ENCODE measurements at places on chromosomes 11 and 22.

DNA sequence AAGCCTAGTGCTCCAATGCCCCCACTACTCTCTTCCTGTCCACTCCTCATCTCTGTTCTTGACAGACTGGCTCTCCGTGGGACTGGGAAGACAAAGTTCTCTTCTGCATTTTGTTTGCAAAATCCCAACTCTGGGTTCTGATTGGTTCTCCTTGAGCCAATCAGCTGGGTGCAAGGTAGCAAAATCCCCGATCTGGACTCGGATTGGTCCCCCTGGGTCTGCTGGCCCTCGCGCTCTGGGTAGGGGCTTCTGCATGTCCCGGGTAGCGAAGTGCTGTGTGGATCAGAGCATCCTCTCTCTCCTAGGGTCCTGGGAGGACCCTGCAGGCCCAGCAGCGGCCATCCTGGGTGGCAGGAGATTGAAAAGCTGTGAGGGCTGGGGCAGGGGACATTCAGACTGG is 22.3 kb upstream of the A4GALT start:
- no peak for DNase-seq

- DNase-seq = no peak
These were observed 3.2 kb downstream of the CTSD start for GRCh38 chr11:1760351-1761109.

DNA sequence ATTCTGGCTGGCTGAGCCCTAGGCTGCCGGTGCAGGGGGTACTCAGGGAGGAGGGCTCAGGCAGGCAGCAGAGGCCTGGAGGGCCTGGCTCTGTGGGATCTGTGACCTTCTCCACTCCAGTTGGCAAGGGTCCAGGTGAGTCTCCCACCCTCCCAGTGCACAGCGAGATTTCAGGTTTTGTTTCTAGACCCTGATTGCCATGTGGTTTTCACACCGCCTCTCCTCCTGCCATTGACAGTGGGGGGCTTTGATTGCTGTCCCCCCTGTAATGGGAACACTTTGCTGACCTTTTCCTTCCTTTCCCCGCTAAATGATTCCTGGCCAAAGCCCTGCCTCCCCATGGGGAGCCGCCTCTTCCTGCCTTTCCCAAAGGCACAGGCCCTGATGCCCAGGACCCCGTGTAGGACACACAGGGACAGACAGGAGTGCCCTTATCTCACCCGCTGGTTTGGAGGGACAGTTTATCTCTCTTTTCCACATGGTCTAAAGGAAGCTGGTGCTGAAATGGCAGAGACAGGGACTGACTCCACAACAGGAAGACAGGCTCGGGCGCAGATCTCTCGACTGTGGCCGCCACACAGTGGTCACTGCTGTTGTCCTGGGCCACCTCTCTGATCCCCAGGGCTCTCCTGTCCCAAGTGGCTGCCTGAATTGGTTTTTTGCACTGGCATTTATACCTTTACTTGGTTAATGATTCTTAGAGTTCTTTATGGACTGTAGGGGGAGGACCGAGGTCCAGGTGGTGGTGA is 43.4 kb downstream of the BCR start:
- DNase-seq = no peak

DNA sequence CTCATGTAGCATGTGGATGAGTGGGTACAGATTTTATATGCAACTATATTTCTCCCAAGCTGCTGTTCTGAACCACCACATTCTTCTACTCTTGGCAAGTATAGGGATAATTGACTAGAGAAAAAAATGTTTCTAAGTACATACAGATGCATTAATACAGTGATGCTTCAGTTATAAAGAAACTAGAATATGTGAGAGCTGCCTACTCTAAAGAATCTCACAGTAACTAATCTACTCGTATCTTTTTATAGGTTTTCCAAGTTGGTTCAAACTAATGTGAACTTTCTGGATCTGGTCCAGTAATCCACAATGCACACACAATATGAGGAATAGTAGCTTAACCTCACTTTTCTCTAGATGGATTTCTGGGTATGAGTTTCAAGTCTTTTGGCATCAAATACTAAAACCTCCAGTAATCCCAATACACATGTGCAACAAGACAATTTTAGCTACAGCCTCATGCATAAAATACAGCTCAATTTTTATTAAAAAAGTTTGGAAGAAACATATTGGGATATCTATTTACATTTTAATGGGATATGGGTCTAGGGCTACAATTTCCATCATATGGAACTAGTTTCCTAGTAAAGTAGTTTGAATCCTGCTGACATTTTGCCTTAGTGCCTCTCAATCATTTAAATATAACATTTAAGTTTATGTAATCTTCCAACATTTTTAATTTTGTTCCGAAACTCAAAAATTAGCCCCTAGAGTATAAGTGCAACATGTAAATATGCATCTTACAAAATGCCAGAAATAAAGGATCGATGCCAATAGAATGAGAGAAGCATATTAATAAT is 2209.7 kb downstream of the LRRC4C start:
- DNase-seq = no peak

DNA sequence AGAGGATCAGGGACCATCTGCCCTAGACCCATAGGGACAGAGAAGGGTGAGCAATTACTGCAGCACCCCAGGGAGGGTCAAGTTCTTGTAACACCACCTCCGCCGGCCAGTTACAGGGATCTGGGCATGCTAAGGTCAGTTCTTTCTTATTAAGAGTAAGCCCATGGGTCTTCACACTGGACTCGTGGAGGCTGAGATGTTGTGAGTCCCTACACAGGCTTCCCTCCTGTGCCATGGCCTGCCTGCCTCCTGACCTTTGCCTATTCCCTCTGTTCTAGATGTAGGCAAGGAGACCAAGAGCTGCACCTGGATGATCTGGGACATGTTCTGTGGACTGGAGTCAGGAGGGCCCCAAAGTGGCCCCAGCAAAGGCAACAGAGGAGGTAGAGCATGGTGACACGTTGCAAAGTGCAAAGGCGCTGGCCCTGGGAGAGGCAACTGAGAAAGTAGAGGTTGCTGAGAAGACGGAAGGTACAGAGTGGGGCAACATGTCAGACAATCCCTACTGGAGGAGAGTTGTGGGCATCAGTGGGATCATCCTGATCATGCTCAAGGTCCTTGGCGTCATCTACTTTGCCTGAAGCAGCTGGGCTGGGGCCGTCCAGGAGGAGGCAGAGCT is 16.3 kb upstream of the GNAZ start:
- DNase-seq = no peak

- DNase-seq = no peak
These were observed 99.8 kb downstream of the ZBTB16 start for GRCh38 chr11:114159320-114159719.

GRCh38 chr11:17221968-17222367 is 14.2 kb upstream of the PIK3C2A start:
- no peak for DNase-seq

All from stimulated activated CD4-positive, alpha-beta T cell treated with anti-CD3 and anti-CD28 coated beads, Interleukin-15, amount 100 ng/mL, for 1 hour (primary cell).